ENCODE measurements at places on chromosomes 1 and 21.

- DNase-seq: no peak
Observed at GRCh38 chr1:116940814-116941599, 31.3 kb downstream of the PTGFRN start.

GRCh38 chr1:200022239-200022804, 5.2 kb upstream of the NR5A2 start:
- DNase-seq: no peak

DNA sequence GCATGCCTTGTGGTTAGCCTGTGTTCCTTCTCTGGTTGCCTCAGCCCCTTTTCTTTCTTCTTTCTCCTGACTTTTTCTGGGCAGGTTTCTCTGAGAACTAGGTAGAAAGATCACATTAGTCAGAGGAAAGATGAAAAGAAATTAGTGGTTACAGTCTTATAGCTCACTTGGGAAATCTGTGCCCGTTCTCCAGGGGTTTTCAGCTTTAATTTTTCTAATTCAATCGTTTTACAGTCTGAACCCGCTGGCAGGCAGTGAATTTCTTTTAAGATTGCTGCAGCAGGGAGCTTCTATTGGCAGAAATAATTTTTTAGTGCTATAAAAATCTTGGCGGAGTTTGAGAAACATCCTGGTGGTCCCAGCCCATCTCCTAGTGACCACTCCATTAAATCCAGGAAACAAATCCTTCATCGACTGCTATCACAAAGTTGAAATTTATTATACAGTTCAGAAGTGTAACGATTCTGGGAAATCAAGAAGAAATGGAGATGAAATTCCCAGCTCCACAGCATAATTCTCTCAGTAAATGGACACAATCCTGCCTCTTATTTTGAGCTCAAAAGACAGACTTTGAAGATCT, 113.1 kb downstream of the PCP4 start:
- DNase-seq: no peak

DNA sequence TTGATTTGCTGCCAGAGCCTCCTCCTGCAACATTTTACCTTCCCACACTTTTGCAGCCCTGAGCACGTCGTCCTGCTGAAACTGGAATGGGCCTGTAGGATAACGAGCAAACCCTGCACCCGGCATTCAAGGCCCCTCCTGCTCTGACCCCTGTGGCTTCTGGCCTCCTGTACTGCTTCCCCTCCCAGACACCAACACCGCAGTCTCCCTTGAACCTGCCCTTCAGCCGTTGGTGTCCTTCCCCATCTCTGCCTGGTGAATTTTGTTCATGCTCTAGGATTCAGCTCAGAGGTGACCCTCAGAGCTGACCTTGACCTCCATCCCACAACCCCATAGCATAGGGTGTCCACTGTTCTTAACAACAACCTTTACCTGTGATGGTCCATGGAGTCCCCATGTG, 535.1 kb downstream of the MATN1 start:
- DNase-seq: no peak

- peak; percentile 29 for DNase-seq
Observed at GRCh38 chr1:22142315-22143064, 407 bp downstream of the WNT4 start.

DNA sequence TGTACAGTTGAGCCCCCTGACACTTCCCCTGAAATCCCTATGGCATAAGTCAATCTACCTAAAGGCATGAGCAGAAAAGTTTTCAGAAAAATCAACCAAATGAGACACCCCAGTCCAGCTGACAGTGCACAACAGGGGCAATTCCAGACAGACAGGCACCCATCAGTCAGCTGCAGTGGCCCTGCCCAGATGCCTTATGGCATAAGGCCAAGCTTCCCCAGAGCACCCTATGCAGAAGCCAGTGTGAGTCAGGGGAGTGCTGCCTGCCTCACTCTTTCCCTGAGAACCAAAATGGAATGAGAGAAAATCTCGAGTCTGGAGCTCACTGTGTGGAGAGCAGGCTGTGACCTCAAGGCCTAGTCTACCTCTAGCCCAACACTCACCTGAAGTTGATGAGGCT, 38.1 kb downstream of the MRAP start:
- peak; percentile 10 for DNase-seq

GRCh38 chr1:166089804-166090203, 77.0 kb downstream of the FAM78B start:
- peak; percentile 5 for DNase-seq

DNA sequence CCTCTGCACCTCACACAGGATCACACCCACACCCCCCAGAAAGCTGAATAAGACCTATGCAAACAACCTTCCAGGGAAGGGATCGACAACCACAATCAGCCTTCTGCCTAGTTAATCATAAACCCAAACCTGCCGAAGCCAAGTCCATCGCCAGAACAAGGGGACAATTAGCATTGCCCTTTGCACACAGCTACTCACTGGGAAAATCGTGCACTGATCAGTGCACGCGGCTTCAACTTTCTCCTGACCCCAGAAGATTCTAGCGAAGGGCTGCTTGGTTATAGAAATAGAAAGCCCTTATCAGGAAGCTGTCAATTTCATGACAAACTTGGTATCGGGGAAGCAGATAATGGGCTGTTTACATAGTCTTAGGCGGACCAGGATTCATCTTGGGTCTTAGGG, 29.5 kb downstream of the RUNX1 start:
- no peak for DNase-seq

DNA sequence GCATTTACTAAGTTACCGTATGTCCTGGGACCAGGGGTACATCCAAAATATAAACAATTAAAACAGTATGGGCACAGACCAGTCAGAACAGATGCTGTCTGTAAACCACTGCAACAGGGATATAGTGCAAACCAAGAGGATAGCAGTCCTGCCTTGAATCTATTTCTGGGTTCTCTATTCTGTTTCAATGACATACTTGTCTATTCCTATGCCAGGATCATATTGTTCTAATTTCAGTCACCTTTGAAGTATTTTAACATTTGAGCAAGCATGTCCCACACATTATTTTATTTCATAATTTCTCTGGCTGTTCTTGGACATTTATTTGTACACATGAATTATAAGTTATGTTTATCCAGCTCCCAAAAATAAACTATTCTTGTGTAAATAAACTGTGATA, 28.2 kb upstream of the SYDE2 start:
- DNase-seq: no peak

DNA sequence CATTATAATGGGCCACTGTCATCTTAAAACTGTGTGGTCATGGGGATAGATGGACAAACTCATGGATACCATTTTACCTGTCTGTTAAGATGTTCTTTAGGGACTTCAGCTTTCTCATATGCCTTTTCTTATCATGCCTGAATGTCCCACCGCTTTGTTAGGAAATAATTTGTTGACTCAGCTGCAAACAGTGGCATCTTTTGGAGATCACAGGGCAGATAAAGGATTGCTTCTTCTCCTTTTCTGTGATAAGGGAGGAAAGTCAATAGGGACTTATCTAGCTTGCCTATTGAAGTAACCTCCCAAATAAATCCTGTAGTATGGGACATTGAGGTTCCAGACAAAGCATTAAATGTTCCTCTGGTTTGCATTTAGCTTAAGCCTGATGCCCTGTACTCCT, 79.8 kb upstream of the KIAA0040 start:
- DNase-seq: no peak

DNA sequence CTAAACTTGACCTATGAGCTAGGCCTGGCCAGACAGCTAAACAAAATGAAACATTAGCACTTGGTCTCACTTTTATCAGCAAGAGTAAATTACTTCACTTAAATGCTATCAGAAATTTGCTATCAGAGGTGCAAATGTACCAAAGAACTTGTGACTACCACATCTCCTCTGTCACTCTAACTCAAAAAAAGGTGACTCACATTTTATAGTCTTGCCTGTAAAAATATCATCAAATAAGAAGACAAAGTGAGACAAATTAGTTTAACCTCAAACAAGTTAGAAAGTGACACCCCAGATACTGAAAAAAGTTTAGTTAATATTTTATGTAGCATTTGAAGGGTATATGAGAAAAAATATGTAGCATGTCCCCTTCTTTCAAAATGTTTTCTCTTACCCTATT, 76.9 kb downstream of the EPS15 start:
- DNase-seq: no peak

DNA sequence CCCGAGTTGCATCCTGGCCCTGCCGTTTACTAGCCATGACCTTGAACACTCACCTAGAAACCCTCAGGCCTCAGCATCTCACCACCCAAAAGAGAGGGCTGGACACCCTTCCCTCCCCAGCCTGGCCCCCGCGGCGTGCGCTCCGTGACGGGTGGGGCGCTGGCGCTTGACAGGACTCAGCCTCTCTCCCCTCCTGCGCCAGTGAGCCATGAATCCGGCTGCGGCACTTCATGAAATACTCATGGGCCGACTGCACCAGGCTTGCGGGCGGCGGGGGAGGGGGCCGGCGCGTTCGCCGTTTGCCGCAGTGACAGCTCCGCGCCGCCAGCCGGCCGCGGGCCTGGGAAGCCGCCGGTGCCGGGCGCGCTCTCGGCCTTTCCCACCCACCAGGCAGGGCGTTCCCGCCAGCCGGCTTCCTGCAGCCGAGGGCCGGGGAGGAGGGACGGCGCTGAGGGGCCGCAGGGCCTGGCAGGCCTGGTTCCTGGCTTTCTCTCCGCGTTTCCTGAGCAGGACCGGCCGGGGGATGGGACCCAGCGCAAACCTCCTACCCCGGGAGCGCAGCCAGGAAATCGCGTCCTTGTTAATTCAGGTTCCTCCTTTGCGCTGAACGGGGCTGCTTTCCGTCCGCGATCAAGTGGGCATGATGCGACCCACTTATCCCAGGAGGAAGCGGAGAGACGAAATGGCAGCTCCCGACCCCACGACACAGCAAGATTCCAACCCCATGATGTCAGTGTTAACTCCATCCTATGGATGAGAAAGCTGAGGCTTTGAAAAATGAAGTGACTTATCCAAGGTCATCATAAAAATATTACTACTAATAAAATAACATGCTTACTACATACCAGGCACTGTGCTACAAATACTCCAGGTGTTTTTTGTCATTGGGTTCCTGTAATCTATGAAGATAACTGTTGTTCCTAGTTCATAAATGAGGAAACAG, 9.1 kb upstream of the LUZP1 start:
- peak; percentile 93 for DNase-seq

- no peak for DNase-seq
Observed at GRCh38 chr1:117113199-117113598, 8.3 kb downstream of the TRIM45 start.
